OCI-LY7 (cell line): ENCODE measurements at places on chromosomes 4 and X. TPM values are rescaled to one million over a fixed set of nuclear protein-coding genes. Genes with fewer than 3 reads are reported as not detected.

Gene GYPA
- not detected in 2 replicates for total RNA-seq

Gene ESX1
- not detected in 2 replicates for total RNA-seq

Gene FABP2
- not detected in 2 replicates for total RNA-seq

Gene BCOR
- 48.0 and 52.2 TPM in 2 replicates for total RNA-seq

DNA sequence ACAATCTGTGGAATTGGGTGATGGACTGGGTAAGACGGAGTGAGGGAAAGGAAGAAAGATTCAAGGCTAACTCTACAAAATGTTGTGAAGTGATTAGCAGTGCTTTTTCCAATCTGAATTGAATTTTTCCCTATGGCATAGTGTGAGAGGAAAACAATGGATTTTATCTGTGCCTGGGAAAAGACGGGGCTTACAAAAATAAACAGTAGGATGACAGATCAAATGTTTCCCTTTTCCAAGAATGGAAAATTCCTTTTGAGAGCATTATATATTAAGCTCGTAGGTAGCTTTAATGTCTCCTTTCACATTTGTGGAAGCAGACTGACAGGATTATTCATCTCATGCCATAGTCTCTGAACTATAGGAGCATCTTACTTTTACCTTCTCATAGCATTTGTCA lies 27.8 kb downstream of the ATP11C start:
- DNase-seq: no peak

DNA sequence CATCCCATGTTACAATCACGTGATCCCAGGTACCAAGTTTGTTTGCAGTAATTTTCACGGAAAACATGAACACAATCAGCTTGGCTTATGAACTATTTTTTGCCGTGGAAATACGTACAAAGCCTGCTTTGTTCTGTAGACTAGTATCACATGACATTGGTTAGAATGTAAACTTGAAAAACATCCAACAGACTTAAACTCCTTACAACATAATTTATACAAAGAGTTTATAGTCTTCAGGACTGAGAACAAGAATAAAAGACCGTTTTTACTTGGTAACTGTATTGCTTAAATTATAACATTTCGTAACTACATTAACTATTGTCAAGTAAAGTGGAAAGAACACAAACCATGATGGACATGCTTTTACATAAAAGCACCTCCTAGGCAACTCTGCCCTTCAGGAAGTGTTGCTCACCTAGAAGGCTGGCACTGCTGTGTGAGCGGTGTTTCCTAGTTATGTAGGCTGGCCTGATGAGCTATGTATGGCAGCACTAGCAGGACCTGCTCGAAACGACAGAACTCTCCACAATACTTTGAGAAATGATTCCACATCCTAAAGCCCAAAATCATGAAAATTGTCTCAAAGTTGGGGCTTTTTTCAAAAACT lies 41.8 kb upstream of the WDR1 start:
- DNase-seq: no peak
